NAMALWA (cell line): ENCODE measurements at places on chromosomes 1 and 21.
A peak's percentile ranks its signal among the peaks of the same experiment; 100 is the strongest.

DNA sequence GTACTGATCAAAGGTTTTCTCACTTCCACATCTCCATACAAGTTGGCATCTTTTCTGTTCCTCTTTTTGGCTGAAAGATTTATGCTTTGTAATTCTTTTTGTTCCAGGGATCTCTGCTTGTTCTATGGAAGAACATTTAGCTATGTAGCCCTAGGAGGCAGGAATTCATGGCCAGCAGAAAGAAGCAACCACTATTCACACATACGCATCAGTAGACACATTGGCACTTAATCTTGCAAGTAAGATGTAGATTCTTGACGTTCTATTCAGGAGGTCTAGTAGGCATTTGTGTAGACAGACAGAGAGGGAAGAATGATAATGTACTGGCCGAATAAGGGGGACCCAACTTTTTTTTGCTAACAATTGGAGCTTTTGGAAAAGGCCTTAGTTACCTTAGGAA lies 336.0 kb downstream of the NUF2 start:
- DNase-seq, result no peak

DNA sequence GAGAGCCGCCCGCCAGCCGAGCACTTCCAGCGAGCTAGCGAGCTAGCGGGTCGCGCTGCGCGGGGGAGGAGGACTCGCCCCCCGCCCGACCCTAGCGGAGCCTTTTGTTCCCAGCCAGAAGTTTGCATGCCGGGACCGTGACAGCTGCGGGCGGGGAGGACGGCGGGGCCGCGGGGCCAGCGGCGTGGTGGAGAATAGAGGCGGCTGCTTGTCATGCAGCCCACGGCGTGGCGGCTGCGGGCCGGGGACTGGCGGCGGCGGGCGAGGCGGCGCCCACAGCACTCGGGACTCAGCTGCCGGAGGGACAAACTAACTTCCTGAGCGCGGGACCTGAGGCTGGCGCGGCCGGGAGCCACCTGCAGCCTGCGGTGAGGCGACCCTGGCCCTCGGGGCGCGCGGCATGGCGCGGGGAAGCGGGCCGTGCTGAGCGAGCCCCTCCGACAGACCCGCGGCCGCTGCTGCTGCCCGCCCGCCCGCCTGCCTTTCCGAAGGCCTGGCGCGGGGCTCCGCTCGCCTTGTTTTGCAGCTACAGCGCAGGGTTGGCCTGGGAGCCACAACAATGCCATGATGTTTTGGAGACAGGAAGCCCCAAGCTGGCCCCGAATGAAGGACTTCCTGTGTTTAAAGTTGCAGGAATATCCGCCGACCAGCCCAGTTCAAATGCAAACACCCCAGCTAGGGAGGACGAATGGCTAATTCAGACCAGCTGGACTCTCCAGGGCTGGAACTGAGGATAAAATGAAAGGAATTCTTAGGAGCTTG lies 82.2 kb upstream of the BMP8A start:
- no peak for DNase-seq

DNA sequence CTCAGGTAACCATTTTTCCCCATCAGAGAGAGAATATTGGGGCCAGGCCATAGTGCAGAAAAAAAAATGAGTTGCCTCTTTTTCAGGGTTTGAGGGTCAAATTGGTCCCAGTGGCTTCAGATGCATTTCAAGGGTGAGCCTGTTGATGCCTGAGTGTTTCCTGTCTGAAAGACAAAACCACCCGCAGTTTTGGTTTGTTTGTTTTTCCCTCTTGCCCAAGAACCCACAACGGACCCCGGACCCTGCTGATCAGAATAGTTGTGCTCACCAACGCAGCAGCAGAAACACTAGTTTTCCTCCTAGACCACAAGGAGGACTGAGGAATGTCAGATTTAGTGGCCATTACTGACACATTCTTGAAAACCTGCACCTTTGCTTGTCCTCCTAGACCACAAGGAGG lies 1433.1 kb downstream of the PLA2G4A start:
- DNase-seq, result no peak

- DNase-seq, result peak; percentile 69
Measured at GRCh38 chr21:39125752-39126485, 57.3 kb downstream of the PSMG1 start.

DNA sequence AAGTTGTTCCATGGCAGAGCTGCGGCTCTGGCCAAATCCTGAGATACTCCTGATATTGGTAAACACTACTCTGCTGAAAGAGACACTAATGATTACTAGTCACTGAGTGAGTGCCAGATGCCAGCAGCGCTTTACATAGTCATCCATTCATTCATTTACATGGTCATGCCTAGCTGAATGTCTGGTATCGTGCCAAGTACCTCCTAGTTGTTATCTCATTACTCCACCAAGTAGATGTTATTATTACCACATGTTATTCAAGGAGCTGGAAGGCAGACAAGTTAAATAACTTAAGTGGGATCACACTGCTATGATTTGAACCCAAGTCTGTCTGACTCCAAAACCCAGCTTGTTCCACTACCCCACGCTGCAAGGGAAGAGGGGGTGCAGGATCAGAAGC lies 4.7 kb downstream of the OLFML2B start:
- DNase-seq, result peak; percentile 33

DNA sequence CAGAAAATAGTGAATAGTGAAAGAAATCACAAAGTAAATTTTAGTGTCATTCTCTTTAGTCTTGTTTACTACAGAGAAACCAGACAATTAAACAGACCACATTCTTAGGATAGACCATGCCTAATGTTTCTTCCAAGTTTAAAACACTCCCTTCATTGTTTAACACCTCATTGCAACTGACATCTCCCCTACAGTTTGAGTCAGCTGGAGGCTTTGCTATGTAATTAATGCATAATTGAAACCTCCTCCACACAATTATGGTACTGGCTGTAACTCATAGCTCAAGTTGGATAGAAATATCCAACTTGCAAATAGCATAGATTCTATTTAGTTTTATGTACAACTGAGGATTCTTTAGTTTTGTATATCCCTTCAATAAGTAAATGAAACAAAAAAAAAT lies 35.2 kb upstream of the B3GALT2 start:
- DNase-seq, result no peak

DNA sequence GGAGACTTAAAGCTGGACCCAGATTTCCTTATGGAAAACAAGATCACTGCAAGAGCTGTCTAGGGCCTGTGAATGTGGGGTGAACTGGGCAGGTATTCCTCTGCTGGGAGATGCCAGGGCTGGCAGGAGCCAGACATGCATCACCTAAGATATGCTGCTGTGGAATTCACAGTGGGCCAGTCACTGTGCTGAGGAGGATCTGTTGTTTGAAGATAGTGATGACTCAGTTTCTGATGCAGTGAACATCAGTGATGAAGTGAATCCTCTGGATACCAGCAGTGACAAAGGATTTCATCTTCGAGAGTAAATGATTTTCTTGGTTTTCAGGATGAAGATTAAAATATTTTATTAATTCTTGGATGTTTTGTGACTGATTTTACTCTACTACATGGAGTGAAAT lies 29.9 kb upstream of the CAMSAP2 start:
- DNase-seq, result no peak
